Progenitor cell of endocrine pancreas (in vitro differentiated cells): ENCODE measurements at places on chromosomes 4 and X.

DNA sequence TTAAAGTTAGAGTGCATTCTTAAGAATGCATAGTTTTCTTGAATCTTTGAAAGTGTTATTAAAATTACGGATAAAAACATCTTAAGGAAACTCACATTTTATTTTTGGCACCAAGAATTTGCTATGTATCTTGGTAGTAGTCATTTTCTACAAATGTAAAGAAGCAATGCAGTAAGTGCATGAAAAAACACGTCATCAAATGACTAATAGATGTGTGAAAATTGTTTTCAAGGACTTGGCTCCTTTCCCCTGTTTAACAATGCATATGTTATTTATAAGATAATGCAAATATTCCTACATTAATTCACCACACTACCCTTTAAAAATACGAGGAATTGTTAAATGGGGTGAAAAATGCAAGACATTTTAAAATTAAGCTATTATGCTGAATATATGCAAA, 461.2 kb upstream of the PCDH7 start:
- DNase-seq, result no peak

DNA sequence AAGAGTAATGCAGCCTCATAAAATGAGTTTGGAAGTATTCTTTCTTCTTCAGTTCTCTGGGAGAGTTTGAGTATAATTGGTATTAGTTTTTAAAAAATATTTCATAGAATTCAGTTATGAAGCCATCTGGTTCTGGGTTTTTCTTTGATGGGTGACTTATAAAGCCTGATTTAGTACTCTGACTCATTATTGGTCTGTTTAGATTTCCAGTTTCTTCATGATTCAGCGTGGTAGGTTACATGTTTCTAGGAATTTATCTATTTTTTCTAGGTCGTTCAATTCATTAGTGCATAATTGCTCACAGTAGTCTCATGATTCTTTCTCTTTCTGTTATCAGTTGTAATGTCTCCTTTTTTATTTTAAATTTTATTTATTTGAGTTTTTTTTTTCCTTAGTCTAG, 111.2 kb downstream of the CEP44 start:
- no peak for DNase-seq

- DNase-seq, result peak; percentile 48
Observed at GRCh38 chr4:20422398-20422797, 170.7 kb downstream of the SLIT2 start.

GRCh38 chr4:185817403-185817818, 5.4 kb upstream of the SORBS2 start:
- DNase-seq, result peak; percentile 24

DNA sequence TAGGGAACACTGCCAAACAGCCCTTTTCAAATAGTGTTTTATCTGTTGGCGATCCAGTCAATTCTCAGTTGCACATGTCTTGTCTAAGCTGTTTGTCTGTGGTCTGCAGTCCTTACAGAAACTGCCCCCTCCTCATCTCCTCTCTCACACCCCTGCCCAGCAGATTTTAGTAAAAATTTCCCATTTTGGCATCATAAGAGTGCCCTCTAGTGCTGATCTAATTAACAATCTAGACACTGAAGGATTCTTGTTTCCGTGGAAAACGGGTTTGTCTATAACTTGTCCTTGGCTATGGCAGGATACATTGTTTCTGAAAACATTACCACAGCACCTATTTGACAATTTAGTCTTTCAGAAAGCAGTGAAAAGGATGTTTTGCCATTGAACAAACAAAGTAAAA, 227.2 kb upstream of the MBNL3 start:
- DNase-seq, result no peak

DNA sequence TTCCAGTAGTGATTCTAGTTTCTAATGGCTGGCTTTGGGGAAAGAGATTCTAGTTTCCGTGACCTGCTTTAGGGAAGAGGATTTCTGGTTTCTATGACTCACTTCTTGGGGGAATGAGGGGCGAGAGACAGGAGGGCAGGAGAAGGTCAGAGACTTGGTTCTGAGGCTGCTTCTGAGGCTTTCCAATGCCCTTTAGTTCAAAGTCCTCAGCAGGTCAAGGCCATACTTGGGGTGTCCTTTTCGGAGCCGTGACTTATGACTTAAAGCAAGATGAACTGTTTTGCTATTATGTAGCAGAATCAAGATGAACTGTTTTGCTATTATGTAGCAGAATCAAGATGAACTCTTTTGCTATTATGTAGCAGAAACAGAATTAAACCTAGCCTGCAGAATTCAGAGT, 52.2 kb upstream of the TLR3 start:
- no peak for DNase-seq

GRCh38 chrX:132924426-132924825, 34.0 kb downstream of the HS6ST2 start:
- DNase-seq, result no peak

DNA sequence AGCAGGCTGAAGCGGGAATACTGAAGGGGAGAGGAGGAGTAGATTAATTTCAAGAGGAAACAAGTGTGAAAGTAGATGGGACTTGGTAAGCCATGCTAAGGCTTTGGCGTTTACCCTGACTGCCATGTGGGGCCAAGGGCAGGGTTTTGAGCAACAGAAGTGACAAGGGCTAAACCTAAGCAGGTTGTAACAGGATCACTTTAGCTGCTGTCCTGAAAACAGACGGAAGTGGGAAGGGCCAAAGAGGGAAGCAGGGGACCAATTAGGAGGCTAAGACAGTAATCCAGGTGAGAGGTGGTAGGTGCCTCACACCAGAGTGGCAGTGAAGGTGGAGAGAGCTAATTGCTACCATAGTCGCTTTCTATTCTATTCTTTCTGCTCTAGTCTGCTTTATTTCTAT, 166.5 kb downstream of the PJA1 start:
- DNase-seq, result no peak
